Neural progenitor cell (in vitro differentiated cells): ENCODE measurements at places on chromosomes 5 and 9.

GRCh38 chr5:73890569-73890968 lies 264.6 kb downstream of the ARHGEF28 start:
- no peak for DNase-seq

DNA sequence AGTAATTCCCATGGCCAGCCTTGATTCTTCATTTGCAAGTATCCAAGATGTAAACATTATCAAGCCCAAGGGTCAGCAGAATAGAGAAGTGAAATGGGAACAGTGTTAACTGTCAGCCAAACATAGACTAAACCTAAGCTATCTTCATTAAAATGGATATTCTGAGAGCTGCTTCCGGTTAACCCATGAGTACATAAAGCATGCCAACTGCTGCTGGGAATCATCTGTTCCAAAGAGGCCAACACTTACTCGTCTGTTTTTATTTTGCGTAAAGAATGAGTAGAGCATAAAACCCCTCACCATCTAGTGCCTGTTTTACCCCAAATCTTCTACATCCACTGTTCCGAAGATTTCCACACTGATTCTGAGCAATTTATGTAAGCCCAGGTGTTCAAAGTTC lies 257.6 kb downstream of the GLIS3 start:
- DNase-seq, result no peak

GRCh38 chr9:128438343-128439109 lies 17.3 kb upstream of the ODF2 start:
- DNase-seq, result peak; percentile 90

DNA sequence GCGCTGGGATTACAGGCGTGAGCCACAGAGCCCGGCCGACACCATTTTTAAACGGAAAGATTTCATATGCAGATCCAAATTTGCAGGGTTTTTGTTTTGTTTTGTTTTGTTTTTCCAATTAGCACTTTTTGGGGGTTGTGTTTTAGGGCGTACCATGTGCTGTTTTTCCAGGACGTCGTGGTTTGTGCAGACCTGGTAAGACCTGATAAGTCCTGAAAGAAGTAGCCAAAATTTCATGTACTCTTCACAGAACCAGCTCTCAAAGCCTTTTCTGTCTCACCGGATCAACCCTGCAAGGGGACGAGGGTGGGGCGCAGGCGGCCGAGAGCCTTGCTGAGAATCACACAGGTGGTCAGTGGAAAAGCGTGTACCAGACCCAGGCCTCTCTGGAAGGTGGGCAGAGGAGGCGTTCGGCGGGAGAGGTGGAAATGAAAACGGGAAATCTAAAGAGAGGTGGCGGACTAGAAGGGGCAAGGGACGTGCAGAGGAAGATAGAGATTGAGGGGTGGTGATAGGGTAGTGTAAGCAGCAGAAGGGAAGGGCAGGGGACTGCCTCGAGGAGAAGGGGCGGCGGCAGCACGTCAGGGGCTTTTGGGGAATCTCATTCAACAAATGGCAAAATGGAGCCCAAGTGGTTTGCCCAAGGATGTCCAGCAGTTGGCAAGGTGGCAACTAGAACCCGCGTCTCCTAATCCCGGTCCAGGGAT lies 1.1 kb upstream of the FAF2 start:
- DNase-seq, result peak; percentile 41

DNA sequence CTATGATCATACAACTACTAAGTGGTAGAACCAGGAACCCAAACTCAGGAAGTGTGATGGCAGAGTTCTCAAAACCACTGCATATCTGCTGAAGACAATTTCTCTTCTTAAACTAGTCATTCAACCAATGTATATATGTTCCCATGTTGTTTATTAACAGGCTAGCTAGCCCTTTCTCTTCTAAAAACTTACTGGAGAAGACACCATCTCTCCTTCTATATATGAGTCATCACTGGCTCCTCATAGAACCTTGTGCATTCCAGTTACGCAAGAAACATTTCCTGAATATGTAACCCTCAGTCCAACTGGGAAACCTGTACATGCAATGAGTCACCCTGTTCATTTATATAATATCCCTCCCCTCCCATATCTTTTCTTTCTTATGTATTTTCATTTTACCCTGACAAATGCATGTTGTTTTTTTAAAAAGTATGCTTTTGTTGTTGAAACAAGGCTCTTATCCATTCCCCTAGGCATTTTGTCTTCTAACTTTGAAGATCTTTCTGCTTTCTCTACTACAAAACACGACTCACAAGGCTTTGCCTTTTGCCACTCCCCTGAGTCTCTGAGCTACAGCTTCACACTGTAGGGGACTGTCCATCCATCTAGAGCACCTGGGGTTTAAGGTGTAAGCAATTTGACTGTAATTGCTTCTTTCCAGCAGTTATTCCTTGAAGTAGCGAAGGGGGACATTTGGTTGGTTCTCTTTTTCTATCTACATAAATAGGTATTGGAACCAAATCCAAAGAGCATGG lies 119.5 kb downstream of the ANXA1 start:
- DNase-seq, result no peak

GRCh38 chr9:114093761-114094505 lies 5.2 kb downstream of the KIF12 start:
- no peak for DNase-seq

- DNase-seq, result peak; percentile 67
Measured at GRCh38 chr5:152514827-152515397, 109.8 kb upstream of the NMUR2 start.

- DNase-seq, result peak; percentile 30
Measured at GRCh38 chr9:84705128-84705527, 35.6 kb downstream of the NTRK2 start.

DNA sequence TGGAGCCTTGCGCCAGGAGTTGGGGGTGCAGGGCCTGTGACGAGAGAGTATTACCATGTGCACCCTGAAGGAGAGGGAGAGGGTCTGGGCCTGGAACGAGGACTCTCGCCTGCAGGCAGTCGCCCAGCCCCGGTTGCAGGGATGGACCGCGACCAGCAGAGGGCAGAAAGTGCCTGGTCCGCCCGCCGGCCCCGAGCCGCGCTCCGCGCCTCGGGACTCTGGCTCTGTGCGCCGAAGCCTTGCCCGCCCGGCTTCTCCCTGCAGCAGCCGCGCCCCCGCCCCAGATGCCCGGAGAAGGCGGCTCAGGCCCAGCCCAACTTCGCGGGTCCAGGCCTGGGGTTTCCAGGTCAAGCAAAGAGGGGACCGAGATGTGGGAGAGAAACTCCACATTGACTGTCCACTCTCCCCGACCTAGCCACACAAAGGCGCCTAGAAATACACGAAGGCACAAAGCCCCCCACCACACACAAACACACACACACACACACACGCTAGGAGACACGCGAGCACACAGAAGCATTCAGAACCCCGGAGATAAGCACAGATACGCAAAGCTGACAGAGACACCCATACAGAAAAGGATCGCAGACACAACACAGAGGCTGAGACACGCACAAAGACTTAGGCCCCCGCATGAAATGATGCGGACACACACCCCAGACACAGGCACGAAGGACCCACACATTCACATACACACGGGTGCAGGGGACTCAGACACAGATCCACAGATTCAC lies 2.0 kb upstream of the LMX1B start:
- peak; percentile 94 for DNase-seq
